ENCODE measurements at places on chromosomes 11 and 22. TPM values are rescaled to one million over a fixed set of nuclear protein-coding genes. Genes with fewer than 3 reads are reported as not detected.

The PGA5 gene
- not detected for total RNA-seq

The DERL3 gene
- total RNA-seq = 2.8 TPM

The ROM1 gene
- total RNA-seq = 1.7 TPM

The SMIM35 gene
- not detected for total RNA-seq

The TTLL8 gene
- total RNA-seq = not detected

The KCNJ11 gene
- total RNA-seq = 0.23 TPM

The IFT27 gene
- total RNA-seq = 9.0 TPM

The CDON gene
- 1.6 TPM for total RNA-seq

The LMO2 gene
- total RNA-seq = 2.4 TPM

The TEX54 gene
- not detected for total RNA-seq

The NCF4 gene
- total RNA-seq = not detected

The C22orf42 gene
- not detected for total RNA-seq

The ZNF280B gene
- 1.3 TPM for total RNA-seq

The ARHGAP20 gene
- not detected for total RNA-seq

The KCNK7 gene
- 2.9 TPM for total RNA-seq

The TRIM48 gene
- not detected for total RNA-seq

The KCNK4 gene
- not detected for total RNA-seq

The CNGA4 gene
- not detected for total RNA-seq

The KRTAP5-7 gene
- total RNA-seq = not detected

Data from airway epithelial cell (primary cell).